ENCODE measurements at places on chromosomes 5 and 9.

- DNase-seq, result no peak
Measured at GRCh38 chr5:117204926-117205869, 630.6 kb upstream of the SEMA6A start.

DNA sequence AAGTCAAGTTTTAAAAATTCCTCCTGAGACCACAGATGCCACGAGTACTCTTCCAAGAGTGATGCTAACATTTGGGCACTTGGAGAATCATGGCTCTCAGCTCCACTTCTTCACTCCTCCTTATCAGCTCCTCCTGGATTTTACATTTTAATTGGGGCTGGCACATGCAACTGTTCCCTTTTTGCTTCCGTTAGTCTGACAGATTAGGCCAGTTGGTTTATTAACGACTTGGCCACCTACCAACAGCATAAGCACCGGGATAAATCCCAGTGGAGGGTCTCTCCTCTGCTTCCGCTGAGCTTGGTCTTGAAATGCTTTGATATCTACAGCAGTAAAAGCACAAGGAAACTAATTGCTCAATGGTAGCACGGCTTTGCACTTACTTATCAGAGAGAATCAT lies 134.6 kb upstream of the RASEF start:
- no peak for DNase-seq

- no peak for DNase-seq
Measured at GRCh38 chr9:2385746-2386145, 235.8 kb upstream of the VLDLR start.

GRCh38 chr5:127428748-127429147 lies 88.7 kb upstream of the PRRC1 start:
- peak; percentile 74 for DNase-seq

GRCh38 chr9:93232388-93232960 lies 48.5 kb downstream of the WNK2 start:
- DNase-seq, result no peak

DNA sequence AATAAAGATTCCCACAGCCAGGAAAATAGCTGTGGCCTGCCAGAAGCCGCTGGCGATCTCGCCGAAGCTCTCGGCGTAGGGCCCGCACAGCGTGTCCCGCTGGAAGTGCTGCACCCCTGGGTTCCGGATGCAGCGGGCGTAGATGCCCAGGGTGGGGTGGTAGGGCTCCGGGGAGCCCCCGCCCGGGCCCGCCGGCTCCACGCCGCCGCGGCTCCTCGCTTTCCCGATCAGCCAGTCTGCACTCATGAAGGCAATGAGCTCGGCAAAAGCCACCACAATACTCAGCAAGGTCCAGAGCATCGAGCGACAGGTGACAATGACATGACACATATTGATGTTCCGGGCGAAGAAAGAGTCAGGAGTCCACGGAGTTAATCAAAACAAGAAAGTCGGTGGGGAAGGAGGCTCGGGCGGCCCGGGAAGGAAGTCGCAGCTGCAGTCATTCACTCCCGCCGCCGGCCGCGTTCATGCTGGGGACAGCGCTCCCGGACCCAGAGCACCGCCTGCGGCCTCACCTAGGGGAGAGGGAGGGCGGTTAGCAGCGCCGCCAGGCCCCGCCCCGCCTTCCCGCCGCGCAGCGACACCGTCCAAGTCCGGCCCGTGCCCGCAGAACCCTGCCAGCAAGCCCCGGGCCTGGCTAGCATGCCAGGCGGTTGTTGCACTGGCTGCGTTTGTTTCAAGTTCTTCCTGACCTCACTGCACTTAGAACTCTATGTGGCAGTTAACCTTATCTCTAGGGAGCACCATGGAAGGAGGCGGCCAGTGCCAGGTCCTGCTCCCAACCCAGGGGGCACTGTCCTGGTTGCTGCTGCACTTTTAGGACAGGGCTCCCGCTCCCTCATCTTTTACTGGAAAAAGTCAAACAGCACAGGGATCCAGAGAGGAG lies 138.4 kb downstream of the LHFPL2 start:
- DNase-seq, result no peak

GRCh38 chr5:10885026-10885425 lies 124.0 kb upstream of the DAP start:
- DNase-seq, result no peak

DNA sequence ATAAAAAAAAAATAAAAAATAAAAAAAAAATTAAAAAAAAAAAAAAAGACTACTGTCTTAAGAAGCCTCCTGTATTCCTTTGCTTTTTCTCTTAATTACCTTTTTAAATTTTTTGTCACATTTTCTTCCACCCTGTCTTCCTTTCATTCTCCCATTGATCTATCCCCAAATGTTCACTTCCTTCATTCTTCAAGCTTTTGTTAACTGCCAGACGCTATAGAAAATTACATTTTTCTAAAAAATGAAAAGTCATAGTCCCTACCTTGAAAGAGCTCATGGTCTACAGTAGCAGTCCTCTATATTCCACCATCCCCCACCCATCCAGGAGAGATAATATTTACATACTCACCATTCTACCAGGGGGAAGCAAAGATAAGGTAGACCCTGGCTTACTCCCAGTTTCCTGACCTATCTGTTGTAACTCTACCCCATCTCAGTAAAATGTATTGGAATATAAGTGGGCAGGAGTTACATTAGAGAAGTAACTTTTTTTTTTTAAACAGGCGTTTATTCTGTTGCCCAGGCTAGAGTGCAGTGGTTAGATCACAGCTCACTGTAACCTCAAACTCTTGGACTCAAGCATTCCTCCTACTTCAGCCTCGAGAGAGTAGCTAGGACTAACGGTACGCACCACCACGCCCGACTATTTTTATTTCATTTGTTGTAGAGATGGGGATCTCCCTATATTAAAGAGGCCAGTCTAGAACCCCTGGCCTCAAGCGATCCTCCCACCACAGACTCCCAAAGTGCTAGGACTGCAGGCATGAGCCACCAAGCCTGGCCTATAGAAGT lies 3.8 kb upstream of the PRKAA1 start:
- no peak for DNase-seq

GRCh38 chr9:121675969-121676822 lies 24.8 kb downstream of the DAB2IP start:
- no peak for DNase-seq

DNA sequence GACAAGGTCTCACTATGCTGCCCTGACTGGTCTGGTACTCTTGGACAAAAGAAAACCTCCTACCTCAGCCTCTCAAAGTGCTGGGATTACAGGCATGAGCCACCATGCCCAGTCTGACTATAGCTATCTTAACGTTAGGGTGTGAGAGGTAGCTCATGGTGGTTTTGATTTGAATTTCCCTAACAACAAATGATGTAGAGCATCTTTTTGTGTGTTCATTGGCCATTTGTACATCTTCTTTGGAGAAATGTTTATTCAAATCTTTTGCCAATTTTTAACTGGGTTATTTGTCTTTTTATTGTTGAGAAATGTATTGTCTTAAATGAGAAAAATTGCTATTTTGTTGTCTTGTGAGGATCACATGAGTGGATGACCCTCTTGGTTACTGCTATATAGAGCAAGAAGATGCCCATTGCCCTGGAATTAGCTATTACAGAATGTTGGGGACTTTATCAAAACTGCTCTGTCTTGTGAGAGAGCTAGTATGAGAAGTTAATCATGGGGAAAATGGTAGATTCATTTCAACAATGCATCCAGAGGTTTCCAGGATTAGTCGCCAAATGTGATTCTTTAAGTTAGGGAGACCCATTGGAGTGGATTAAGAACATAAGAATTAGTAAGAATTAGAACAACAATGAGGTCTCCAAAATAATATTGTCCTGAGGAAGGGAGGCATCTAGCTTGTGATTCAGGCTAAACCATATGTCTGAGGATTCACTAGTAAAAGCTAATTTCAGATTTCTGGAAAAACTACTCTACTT lies 124.3 kb upstream of the MOCS2 start:
- no peak for DNase-seq

- DNase-seq, result no peak
Measured at GRCh38 chr5:130280528-130281217, 376.4 kb downstream of the CHSY3 start.

GRCh38 chr5:114734238-114734637 lies 372.4 kb downstream of the KCNN2 start:
- DNase-seq, result no peak

DNA sequence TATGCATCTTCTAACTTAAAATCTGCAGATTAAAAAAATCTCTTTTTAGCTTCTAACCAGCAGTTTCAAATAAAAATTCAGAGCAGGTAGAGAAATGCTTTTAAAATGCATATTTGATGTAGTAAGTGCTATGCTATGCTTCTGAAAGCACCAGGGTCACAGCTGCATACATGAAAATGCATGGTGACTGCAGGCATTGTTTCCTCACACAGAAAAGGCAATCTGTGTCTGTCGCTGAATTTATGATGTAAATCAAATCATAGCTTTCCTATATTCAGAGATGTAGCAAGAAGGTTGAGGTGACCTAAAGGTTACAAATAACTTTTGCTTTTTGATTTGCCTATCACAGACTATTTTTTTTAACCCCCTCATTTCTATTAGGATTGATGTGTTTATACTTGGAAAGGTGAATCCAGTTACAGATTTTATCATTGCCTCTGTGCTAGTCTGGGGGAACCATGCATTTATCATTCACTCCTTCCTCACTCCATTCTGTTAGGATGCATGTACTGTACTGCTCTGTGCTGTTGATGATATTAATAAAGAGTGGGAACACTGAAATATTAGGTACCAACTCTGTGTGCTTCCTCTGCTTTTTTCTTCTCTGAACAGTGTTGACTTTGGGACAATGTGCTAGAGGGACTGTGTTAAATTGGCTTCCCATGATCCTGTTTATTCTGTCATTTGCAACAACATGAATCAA lies 65.6 kb downstream of the FOCAD start:
- DNase-seq, result no peak
